Stimulated activated CD8-positive, alpha-beta memory T cell treated with anti-CD3 and anti-CD28 coated beads, Interleukin-4, amount 100 ng/mL, for 4 hours (primary cell): ENCODE measurements at places on chromosomes 13 and 19.
A peak's percentile ranks its signal among the peaks of the same experiment; 100 is the strongest.

DNA sequence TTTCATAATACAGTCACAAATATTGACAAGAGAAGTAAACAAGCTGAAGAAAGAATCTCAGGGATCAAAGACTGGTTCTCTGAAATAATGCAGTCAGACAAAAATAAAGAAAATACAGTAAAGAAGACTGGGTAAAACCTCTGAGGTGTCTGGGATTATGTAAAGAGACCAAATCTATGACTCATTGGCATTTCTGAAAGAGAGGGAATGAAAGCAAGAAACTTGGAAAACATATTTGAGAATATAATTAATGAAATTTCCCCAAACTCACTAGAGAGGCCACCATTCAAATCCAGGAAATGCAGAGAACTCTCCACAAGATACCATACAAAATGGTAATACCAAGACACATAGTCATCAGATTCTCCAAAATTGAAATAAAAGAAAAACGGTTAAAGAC is 53.0 kb upstream of the GPC6 start:
- DNase-seq: no peak

DNA sequence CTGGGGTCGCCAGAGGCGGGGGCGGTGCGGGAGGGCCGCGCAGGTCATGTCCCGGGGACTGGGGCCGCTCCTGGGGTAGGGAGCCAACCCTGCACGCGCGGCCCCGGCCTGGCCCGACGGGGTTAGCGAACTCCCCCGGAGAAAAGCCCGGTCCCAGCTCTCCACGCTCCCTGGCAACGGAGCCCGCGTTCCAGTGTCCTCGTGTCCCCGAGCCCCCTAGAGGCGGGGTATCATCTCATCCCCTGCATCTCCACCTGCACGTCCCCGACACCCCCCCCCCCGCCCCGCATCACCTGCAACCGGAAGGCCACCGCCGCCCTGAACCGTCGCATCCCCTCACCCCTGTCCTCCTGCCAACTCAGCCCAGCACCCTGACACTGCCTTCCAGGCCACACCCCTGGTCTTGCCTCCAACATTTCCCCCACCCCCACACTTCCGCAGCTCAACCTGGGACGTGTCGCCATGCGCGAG is 2.7 kb downstream of the WDR88 start:
- DNase-seq: peak; percentile 17

- no peak for DNase-seq
Measured at GRCh38 chr19:2251106-2252054, 2.3 kb downstream of the AMH start.

- no peak for DNase-seq
Measured at GRCh38 chr19:38710928-38711725, 33.1 kb downstream of the CAPN12 start.

DNA sequence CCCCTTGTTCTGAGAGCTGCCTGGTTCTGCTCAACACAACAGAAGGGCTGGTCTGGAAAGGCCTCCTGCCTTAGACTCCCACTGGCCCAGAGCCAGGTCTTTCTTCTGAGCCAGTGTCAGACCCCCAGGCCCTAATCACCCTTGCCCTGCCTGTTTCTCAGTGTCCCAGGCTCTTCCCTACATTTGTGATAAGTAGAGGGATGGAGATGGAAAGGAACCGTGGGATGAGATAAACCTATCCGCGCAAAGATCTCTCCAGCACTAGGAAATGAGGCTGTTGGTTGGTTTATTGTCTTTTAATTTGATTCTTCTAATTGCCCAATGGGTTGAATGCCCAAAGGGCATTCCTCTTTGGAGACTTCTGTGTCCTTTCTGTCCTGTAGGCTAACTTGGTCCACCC is 470.0 kb downstream of the TSHZ3 start:
- no peak for DNase-seq
